Stimulated activated CD8-positive, alpha-beta memory T cell treated with anti-CD3 and anti-CD28 coated beads, Interleukin-7, amount 100 ng/mL, for 1 hour (primary cell): ENCODE measurements at places on chromosomes 7 and 10.

GRCh38 chr10:44180321-44181168 lies 204.4 kb downstream of the CXCL12 start:
- no peak for DNase-seq

DNA sequence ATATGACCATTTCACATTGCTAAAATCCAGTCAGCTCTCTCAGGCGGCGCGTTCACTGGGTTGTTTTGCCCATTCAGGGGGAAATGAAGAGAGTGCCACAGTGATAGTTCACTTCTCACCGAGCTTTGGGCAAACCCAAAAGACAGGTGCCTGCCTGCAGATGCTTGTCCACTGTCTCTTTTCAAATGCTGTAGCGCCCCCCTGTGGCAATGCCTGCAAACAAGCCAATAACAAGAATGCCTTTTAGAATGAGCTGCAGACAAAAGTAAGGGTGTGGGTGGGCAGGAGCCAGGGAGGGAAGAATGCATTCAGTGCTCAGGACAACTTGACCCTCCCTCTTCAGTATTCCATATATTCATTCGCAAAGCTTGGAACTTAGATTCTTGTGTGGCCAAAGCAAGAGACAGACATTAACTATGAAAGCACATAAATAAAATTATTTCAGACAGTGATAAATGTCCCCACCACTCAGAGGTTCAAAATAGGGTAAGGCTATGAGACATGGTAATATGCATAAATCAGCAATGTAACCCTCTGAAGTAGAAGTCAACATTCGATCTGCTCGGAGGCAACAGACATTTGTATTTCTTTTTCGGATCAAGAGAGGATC lies 86.9 kb downstream of the JAZF1 start:
- peak; percentile 12 for DNase-seq

- no peak for DNase-seq
Observed at GRCh38 chr7:159024280-159024951, 120.3 kb downstream of the VIPR2 start.

GRCh38 chr10:19964625-19965024 lies 148.4 kb downstream of the PLXDC2 start:
- no peak for DNase-seq

GRCh38 chr7:80725181-80725611 lies 86.8 kb downstream of the CD36 start:
- DNase-seq = no peak

DNA sequence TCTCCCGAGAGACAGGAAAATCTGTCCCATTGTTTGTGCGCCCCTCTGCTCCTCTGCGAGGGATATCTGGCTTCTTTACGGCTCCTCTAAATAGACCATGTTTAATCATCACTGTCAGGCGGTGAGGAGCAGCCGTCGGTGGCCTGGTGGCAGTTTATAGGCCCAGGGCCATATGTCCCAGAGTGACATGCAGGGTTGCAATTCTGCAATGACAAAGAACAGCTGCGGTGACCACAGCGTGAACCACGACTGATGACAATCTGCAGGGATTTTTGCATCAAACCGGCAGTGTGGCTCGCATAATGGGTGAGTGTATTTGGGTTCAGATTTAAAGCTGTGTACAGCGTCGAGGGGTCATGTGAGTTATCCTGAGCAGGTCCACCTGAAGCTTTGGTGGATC lies 41.5 kb downstream of the GATA3 start:
- no peak for DNase-seq
